ENCODE measurements at places on chromosomes 2 and 18.
A peak's percentile ranks its signal among the peaks of the same experiment; 100 is the strongest.

GRCh38 chr18:27707201-27707600 lies 469.7 kb downstream of the CDH2 start:
- no peak for DNase-seq

DNA sequence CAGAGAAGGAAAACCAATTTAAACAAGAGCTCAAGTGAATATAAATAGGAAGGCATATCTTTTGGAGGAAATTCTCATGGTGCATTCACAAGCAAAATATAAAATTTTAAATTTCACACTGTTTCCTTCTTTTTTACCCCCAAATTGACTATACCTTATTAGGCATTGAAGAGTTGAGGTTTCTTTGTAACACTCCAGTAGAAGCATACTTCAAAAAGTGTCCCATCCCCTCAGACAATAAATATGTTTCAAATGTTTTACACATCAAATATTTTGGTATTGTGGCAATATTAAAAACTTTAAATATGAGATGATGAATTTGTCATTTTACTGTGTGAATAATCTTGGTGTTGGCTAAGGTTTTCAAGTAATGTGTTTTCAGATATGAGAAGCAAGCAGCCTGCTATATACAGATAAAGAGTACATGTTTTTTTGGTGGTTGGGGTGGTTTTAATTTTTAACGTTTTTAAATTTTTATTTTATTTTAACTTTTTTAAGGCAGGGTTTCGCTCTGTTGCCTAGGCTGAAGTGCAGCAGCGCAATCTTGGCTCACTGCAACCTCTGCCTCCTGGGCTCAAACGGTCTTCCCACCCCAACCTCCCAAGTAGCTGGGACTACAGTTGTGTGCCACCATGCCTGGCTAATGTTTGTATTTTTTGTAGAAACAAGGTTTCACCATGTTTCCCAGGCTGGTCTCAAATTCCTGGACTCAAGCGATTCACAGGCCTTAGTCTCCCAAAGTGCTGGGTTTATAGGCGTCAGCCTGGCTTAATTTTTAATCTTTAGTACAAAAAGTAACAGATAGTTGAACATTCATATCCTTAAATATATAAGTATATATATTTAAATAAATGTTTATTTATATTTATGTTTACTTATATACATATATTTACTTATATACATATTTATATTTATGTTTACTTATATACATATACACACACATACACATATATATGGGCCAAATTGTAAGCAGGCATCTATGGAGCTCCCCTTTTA lies 36.5 kb upstream of the DLX1 start:
- DNase-seq: no peak

DNA sequence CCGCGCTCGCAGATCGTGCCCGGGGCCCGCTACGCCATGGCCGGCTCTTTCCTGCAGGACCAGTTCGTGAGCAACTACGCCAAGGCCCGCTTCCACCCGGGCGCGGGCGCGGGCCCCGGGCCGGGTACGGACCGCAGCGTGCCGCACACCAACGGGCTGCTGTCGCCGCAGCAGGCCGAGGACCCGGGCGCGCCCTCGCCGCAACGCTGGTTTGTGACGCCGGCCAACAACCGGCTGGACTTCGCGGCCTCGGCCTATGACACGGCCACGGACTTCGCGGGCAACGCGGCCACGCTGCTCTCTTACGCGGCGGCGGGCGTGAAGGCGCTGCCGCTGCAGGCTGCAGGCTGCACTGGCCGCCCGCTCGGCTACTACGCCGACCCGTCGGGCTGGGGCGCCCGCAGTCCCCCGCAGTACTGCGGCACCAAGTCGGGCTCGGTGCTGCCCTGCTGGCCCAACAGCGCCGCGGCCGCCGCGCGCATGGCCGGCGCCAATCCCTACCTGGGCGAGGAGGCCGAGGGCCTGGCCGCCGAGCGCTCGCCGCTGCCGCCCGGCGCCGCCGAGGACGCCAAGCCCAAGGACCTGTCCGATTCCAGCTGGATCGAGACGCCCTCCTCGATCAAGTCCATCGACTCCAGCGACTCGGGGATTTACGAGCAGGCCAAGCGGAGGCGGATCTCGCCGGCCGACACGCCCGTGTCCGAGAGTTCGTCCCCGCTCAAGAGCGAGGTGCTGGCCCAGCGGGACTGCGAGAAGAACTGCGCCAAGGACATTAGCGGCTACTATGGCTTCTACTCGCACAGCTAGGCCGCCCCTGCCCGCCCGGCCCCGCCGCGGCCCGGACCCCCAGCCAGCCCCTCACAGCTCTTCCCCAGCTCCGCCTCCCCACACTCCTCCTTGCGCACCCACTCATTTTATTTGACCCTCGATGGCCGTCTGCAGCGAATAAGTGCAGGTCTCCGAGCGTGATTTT lies 7.6 kb downstream of the TBR1 start:
- DNase-seq: peak; percentile 59

DNA sequence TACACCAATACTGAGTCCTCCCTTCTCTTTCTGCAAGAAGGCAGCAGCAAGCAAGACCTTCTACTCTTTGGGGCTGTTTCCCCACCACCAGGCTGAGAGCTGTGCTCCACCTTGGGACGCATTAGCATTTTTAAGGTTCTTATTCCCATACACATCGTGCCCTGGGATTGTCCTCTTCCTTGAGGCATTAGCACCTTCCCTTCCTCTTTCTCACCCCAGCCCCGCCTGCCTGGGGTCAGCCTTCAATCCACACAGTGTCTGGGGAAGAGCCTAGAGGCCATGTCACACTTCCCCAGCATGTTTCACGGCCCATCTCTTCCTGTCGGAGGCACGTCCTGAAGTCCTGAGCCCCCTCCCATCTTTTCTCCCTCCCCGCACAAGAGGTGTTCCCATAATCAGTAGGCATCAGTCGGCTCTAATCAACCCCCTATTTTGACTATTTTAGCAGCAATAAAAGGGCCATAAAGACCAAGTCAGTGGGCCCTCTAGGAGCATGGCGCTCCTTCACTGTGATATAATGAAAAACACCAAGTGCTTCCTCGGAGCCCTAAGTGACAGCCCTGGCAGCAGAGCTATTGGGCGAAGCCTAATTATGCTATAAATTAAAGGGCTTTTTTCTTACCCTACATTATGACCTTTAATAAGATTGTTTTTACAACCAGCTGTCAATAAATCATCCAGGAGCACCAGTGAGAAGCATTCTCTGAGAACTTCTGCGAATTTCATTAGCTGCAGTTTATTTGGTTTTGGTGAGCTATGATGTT lies 55.0 kb upstream of the PKDCC start:
- DNase-seq: no peak

DNA sequence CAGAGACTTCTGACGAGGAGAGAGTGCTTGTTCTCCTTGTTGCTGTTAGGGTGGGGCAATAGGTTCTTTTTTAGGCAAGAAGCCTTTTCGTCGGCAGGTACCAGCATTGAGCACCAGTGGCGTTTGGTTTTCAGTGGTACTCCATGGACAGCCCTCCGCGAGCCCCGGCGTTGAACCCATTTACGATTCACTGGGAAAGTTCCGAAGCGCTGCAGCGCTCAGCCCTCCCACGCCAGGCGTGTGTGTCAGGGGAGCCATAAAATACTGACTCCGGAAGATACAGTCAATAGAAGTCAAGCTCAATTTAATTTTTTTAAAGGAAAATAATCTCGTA lies 494 bp upstream of the ROCK1 start:
- DNase-seq: no peak

DNA sequence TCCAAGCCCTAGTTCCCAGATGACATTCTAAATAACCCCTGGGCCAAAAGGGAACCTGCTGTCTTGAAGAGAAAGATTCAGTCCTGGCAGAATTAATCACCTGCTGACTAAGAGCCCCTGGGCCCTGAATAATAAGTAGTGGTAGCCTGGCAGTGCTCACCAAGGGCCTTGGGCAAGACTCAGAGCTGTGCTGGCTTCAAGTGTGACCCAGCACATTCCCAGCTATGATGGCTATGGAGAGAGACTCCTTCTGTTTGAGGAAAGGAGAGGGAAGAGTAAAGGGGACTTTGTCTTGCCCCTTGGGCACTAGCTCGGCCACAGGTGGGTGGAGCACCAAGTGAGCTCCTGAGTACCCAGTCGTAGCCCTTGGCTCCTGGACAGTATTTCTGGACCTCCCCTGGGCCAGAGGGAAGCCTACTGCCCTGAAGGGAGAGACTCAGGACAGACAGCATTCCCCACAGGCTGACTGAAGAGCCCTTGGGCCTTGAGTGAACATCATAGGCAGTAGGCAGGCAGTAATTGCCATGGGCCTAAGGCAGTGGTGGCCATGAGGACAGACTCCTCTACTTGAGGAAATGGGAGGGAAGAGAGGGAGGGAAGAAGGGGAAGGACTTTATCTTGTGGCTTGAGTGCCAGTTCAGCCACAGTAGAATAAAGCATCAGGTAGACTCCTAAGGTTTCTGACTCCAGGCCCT lies 40.0 kb upstream of the INPP4A start:
- no peak for DNase-seq

- no peak for DNase-seq
Measured at GRCh38 chr2:37784071-37784758, 112.8 kb upstream of the CDC42EP3 start.

GRCh38 chr2:1518867-1519530 lies 105.7 kb downstream of the TPO start:
- no peak for DNase-seq

Measured in activated CD8-positive, alpha-beta memory T cell treated with anti-CD3 and anti-CD28 coated beads, Interleukin-2, amount 50 U/mL, for 48 hours (primary cell).